ENCODE measurements at places on chromosomes 13 and 19. TPM values are rescaled to one million over a fixed set of nuclear protein-coding genes. Genes with fewer than 3 reads are reported as not detected.

The GET3 gene
- total RNA-seq: 28.7 TPM

The ZNF527 gene
- total RNA-seq: 8.9 TPM

The MYPOP gene
- total RNA-seq: 1.3 TPM

The RASAL3 gene
- total RNA-seq: 31.3 TPM

The KLK10 gene
- total RNA-seq: not detected
